Central memory CD4-positive, alpha-beta T cell (primary cell): ENCODE measurements at places on chromosomes 16 and 17.
A peak's percentile ranks its signal among the peaks of the same experiment; 100 is the strongest.

DNA sequence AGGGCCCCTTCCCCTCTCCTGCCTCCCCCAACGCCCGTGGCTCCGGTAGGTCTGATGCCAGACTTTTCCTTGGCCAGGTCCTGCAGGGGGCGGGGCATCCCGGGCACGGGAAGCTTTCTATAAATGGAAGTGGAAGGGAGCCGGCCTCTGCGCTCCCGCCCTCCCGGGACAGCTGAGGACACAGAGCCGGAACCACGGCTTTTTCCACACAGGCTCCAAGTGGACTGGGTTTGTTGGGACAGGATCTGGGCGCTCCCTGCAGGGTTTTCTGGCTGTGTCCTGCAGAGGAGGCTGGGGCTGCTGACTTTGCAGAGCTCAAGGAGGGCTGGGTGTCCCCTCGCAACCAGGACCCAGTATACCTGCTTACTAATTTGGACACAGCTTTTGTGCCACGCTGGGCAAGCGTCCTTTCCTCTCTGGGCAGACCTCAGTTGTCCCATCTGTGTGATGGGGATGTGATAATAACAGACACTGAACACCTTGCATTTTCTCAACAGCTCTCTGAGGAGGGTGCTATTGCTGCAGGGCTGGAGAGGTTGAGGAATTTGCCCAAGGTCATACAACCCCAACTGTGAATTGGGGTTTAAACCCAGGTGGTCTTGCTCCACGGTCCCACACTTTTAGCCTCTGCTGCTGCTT lies 1.8 kb downstream of the TNS4 start:
- DNase-seq = no peak

DNA sequence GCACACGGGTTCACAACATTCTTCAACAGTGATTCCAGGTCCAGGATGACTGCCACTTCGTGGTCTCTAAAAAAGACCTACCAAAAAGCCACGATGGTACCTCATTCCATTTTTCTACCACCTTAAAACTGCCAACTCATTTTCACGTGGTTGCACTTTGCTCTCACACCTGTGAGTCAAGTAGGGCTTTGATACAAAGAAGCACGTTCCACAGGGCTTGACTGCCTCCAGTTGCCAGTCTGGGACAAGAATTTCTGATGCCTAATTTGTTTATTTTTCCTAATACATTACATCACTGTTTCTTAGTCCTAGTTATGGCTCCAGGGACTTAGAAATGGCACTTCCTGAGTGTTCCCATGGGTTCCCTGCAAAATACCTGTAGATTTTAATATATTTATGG lies 911.6 kb upstream of the EEF2KMT start:
- no peak for DNase-seq

- DNase-seq = no peak
Observed at GRCh38 chr16:86355531-86355930, 154.8 kb upstream of the FOXF1 start.

DNA sequence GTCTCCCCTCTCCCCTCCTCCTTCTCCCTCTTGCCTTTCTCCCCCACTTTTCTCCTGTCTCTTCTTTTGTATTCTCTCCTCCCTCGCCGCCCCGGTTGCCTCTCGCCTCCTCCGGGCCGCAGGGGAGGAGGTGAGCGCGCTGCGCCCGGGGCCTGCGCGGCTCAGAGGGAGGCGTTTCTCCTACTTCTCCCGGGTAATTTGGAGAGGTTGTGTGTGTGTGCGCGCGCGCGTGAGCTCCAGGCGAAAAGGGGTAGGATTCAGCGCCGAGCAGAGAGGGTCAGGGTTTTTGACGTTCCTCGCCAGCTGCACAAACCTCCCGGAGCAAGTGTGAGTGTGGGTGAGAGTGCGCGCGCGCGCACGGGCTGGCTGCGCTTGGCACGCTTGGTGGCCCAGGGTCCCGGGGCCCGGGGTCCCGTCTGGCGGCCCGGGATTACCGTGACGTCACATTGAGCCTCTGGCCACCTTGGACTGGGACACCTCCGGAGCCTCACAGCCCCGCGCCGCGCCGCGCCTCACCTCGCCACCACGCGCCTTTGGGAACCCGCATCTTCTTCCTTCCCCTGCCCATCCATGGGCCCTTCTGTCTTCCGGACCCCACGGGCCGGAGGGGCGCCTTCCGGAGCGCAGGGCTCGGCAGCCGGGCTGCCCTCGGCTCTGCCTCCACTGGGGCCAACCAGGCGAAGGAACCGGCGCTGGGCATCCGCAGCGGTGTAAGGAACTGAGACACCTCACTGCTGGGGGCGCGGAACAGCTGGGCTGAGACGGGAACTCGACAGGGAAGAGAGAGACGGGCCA lies 479 bp downstream of the IRX6 start:
- no peak for DNase-seq

- no peak for DNase-seq
Observed at GRCh38 chr17:18025241-18025944, 13.6 kb downstream of the ATPAF2 start.

DNA sequence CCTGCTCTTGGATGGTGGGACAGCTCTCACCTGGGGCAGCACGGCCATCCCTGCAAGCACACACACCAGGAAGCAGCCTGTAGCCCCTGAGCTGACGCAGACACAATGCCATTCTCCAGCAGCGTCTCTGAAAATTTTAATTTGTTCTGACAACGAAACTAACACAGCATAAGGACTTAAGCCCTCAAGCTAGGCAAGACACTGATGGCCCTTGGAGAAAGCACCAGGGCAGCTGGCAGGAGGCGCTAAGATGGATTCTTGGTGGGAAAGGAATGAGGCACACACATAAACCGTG lies 2.7 kb upstream of the LIMD2 start:
- no peak for DNase-seq

DNA sequence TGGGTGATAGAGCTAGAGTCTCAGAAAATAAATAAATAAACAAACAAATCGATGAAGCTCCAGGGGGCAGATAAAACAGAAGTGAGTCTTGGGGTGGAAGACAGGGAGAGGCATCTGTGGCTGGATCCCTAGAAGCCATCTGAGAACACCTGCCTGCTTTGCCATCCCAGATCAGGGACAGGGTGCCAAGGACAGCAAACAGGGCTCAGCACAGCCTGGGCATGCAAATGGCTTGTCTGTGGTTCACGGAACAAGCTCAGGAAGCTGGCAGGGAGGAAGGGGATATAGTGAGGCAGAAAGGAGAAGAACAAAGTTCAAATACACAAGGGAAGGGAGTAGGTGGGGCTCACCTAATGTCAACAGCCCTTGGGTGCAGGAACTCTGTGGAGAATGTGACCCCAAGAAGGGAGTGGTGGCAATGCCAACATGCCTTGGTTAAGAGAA lies 27.5 kb downstream of the TRIM25 start:
- DNase-seq = no peak

- peak; percentile 79 for DNase-seq
Observed at GRCh38 chr17:67374329-67375053, 2.6 kb upstream of the PITPNC1 start.

- DNase-seq = no peak
Observed at GRCh38 chr17:67523101-67523500, 146.0 kb downstream of the PITPNC1 start.

DNA sequence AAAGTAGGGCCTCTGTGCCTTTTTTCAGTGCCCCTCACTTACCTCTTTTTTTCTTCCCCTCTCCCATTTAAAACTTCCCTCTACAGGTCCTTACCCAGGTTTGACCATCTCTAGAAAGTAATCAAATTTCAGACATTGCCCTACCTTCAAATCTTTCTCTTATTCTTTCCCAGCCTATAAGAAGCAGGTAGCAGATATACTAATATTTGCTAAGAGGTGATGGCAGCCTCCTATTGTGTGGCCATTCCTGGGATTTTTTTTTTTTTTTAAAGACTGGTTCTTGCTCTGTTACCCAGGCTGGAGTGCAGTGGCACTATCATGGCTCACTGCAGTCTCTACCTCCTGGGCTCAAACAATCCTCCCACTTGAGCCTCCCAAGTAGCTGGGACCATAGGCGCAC lies 111.1 kb upstream of the HAS3 start:
- DNase-seq = no peak

DNA sequence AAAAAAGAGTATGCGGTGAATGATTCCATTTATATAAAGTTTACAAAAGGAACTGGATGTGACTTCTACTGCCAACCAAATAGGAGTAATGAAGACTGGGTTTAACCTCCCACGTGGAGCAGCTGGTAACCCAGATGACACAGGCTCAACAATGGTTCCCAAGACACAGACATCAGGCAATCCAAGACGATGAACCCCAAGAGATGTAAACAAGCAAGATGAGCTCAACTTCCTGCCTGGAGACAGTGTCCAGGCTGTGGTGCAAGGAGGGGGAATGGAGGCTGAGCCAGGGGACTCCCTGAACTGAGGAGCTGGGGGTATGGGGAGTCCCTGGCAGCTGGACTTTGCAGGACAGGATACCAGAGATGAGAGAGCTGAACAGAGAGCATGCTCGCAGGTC lies 104.7 kb downstream of the LITAF start:
- DNase-seq = no peak

GRCh38 chr17:44585315-44585714 lies 28.0 kb downstream of the FZD2 start:
- no peak for DNase-seq

GRCh38 chr16:13798211-13798610 lies 121.7 kb upstream of the ERCC4 start:
- DNase-seq = no peak

DNA sequence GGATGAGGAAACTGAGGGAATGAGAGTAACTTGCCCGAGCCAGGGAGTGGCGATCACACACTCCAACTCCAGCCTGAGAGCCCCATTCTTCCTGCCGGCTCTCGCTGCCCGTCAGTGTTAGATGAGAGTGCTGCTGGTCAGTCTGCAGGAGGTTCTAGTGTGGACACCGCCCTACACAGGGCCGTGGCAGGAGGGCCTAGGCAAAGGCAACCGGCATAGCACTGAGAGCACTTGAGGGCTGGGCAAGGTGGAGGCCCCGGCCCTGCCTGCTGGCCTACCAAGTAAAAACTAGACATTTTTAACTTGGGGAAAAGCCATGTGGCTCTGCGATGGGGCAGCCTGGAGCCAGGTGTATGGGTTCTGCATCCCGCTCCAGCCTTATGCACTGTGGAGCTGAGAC lies 354.8 kb downstream of the SEC14L1 start:
- no peak for DNase-seq

GRCh38 chr17:5560361-5560988 lies 23.8 kb downstream of the NLRP1 start:
- DNase-seq = no peak

DNA sequence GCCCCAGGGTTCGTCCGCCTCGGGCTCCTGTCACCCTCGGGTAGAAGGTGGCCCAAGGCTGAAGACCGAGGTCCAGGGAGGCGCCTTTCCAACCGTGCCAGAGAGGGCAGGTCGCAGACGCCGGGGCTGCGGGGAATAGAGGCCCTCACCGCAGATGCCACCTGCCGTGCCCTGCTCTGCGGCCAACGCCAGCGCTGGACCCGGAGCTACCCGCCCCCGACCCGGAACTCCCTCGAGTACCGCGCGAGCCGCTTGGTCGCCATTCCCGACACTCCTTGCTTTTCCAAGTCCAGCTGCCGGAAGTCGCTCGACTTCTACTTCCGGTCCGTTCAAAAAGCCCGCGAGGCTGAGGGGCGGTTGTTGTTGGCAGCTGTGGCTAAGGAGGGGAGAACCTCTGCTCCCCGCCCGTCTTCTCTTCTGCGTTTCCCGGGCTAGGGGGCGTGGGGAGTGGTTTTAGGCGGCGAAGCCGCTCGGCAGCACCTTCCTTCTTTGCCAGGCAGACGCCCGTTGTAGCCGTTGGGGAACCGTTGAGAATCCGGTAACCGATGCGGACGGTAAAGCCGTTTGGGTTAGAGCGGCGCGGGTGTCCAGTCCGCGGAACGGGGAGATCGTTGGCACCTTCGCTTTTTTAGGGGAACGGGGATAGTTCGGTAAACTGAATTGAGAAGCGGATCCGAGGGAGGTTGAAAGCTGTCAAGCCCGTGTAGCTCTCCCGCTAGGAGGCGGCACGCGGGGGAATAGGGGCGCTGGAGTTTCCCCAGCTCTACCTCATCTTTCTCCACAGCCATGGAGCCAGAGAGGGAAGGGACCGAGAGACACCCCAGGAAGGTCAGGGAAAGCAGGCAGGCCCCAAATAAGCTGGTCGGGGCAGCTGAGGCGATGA lies at the start of the genes ERI2 and REXO5:
ERI2 (minus strand) TSS at position 305 of the 883 bp plus-strand sequence; CDS start at position 263, 42 bp downstream.
REXO5 (plus strand) TSS at position 360 of the 883 bp plus-strand sequence; CDS start at position 787, 427 bp downstream.
- peak; percentile 69 for DNase-seq

- peak; percentile 51 for DNase-seq
Observed at GRCh38 chr17:64306850-64307463, 43.9 kb upstream of the TEX2 start.

GRCh38 chr17:77616254-77616731 lies 342.2 kb upstream of the TNRC6C start:
- no peak for DNase-seq

GRCh38 chr16:69384974-69385373 lies 833 bp downstream of the TERF2 start:
- no peak for DNase-seq

DNA sequence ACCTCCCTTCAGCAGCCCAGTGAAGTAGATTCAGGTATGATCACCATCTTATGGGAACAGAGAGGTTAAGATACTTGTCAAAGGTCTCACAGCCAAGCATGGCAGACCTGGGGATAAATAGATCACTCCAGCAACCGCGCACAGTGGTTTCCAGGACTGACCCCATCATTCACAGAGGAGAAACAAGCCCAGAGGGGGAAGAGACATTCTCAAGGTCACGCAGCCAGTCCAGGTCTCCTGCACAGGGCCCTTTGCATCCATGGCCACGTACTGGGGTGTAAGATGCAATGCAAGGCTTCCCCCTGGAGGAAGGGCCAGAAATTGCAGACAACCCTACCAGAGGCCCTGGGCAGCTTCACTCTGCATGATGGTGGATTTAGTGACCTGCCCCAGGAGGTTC lies 19.9 kb downstream of the TLE7 start:
- DNase-seq = no peak

DNA sequence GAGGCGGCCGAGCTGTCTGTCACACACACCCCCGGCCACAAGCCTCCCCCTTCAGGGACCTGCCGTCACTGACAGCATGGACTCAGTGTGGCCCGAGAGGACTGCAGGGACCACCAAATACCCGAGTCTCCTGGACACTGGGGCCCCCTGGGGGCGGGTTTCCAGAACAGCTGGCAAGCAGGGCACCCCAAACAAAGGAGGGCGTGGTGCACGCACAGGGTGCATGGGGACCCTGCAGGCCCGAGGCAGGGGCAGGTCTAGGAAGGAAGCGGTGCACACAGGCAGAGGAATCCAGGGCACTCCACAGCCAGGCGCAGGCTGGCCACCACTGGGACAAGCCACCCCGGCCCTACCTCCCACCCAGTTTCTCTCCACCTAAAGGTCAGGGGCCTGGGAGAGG lies 28.7 kb upstream of the ENPP7 start:
- no peak for DNase-seq

DNA sequence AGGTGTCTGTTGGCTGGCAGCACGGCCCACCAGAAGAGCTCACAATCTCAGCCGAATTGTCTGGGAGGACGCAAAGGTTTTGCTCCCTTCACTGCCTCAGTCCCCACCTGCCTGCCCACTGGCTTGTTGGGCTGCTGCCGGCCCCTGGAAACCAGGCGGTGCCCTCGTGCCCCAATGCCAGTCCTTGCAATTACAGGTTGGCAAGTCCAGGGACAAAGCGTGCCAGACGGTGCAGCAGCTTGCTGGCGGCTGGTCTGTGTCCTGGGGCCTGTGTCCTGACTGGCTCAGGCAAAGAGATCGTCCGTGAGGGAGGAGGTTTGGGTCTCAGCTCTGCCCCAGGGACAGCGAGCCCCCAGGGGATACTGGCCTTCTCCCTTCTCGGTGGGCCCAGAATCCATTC lies 24.6 kb upstream of the SPNS2 start:
- no peak for DNase-seq
